ENCODE measurements at places on chromosomes 6 and 20.
A peak's percentile ranks its signal among the peaks of the same experiment; 100 is the strongest.

DNA sequence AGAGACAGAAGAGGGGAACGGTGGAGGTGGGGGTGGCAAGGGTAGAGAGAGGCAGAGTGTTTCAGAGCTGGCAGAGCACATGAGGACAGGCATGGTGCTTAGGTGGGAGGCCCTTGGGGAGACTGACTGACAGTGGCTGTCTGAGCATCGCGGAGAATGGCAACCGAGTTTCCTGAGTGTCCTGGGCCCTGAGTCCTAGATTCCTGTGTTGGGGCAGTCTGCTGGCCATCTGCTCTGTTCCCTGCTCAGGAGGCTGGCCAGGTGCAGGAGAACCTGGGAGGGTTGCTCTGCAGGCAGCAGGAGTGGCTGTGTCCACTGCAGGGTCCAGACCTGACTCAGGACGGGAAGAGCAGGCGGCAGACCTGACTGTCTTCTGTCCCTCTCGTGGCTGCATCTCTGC lies 248.9 kb downstream of the LRFN2 start:
- DNase-seq = no peak

- no peak for DNase-seq
These were observed 1.4 kb downstream of the CST3 start for GRCh38 chr20:23636182-23636907.

DNA sequence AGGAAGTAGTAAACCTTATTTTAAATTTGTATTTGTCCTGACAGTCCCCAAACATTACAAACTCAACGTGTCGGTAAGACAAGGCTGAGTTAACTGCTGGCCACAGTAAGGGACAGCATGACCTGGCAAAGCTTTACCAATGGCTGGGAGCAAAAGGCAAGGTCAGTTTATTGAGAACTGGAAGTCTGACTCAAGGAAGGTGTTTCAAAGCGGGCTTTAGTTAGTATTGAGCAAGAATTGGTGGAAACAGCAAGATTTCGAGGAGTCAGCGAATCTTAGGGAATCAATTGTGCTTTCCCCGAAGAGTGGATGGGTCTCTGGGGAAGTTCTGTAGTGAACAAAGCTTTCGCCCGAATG lies 885 bp upstream of the GZF1 start:
- DNase-seq = no peak

- DNase-seq = no peak
These were observed 31.7 kb downstream of the FOXC1 start for GRCh38 chr6:1641343-1641885.

DNA sequence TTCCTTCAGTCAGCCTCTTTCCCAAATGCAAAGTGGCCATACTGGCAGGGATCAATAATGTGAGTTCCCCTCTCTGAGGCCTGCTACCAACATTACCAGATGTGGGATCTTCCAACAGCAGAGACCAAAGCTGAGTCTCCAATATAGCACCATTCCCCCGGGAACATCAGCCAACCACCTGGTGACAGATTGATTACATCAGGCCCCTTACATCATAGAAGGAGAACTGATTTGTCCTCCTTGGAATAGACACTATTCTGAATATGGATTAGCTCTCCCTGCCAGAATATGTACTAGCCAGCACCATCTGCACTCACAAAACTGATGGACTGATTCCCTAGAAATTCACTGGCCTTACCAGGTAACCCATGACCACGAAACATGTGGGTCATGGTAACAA lies 61.9 kb upstream of the CARMIL1 start:
- DNase-seq = no peak

DNA sequence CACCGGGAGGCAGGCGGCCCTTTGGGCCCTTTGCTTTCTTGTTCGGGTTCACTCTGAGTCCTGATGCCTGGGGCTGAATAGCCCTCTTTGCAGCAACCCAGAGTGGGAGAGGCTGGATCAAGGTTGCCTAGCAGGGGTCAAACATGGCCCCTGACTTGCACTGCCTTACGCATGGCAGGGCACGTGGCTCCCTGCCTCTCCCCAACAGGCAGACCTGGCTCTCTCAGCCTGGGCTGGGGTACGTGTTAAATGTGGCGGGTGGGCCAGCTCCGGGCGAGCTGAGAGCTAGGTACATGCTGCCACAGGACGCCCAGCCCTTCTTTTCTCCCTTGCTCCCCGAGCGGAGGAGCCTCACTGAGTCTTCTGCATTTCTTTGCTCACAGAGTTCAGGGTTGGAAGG lies 7.3 kb downstream of the C6orf132 start:
- DNase-seq = no peak

DNA sequence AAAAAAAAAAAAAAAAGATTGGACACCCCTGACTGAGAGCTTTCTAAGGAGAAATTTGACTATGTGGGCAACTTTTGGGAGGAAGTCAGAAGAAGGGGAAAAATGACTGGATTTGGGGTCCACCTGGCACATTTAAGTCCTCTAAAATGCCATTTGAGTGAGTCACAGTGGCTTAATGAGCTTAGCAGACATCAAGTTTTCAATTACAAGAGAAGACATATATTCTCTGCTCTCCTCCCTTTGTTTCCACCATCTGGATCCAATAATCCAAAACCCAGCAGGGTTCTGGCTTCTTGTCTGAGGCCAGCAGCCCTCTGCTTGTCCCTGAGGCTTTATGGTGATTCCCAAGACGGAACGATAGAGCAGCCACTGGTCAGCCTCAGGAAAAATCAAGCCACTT lies 6.9 kb downstream of the PI3 start:
- no peak for DNase-seq

- no peak for DNase-seq
These were observed 21.7 kb upstream of the SENP6 start for GRCh38 chr6:75579951-75580350.

- DNase-seq = no peak
These were observed 47.0 kb downstream of the COL19A1 start for GRCh38 chr6:69913361-69913760.

GRCh38 chr6:157513004-157513603 lies 132.1 kb downstream of the ZDHHC14 start:
- DNase-seq = no peak

DNA sequence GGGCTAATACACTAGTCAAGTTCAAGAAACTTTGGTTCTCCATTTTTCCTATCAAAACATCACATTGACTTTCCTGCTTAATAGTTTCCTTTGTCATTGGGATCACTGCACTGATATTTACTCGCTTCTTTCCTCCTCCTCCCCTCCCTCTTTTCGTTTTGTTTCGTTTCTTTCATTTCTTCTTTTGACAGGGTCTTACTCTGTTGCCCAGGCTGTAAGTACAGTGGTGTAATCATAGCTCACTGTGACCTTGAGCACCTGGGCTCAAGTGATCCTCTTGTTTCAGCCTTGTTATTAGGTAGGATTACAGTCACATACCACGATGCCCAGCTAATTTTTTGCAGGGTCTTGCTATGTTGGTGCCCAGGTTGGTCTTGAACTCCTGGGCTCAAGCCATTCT lies 12.3 kb downstream of the PAQR8 start:
- no peak for DNase-seq

- no peak for DNase-seq
These were observed 44.6 kb downstream of the GPR63 start for GRCh38 chr6:96792561-96793190.

DNA sequence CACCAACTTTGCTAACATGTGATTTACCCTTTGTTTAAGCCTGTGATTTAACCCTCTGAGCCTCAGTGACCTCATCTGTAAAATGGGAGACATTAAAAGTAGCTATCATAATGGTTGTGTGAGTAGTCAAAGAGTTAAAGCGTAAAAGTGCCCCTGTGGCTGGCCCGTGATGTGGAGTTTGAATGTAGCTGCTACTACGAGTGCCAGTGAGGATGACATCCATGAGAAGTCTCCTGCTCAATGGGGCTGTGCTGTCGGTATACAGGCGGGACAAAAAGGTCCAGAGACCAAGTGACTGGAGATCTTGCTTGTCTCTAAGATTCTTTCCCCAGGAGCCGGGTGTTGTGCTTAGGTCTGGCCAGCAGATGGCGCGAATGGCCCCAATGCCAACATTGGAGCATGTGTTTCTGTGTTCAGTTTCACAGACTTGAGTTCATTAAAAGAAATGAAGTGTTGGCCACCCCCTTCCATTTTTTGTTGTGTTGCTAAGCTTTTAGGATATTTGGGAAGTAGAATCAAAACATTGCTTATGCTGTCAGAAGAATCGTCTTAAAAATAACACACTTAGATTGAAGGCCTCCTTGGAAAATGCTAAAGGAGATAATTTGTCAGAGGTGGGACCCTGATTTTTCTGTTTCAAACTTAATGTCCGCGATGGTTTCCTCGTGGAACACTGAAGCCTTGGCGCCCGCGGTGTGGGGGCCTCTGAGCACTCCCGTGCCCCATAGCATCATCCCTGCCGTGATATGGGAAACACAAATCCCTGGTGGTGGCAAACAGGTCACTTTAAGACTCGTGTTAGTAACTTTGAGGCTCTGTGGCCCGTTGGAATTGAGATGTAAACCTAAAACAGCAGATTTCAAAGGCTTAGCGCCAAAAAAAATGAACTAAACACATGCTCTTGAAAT lies 9.3 kb upstream of the RBM38 start:
- peak; percentile 48 for DNase-seq

DNA sequence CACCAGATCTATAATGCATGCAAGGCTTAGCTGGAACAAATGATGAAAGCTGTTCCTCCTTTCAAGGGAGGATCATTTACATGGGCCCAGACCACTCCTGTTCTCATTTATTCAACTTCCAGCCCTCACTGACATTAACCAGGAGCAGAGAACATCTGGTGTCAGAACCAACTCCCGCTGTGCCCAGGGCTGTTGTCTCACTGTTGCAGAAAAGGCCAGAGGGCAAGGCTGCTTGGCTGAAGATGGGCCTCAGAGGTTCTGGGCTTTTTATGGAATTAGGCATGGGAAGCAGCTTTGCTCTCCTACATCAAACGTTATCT lies 164.2 kb downstream of the GMPR start:
- DNase-seq = no peak

DNA sequence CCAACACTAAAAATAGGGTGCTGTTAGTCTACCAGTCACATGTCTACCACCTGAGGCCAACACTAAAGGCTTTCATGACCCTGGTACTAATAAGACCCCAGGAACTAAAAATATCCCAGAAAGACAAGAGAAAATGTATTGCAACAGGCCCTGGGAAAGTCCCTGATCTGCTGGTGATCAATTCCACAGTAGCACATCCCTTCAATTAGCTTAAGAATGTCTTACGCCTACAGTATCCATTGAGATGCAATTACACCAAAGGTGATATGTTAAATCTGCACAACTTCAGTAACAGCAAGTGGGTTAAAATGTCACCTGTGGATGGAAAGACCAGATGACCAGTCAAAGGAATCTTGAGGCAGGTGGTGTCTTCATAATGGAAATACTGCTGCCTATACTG lies 3.1 kb downstream of the SEMG1 start:
- no peak for DNase-seq

GRCh38 chr6:144278659-144279314 lies 6.3 kb upstream of the UTRN start:
- no peak for DNase-seq

DNA sequence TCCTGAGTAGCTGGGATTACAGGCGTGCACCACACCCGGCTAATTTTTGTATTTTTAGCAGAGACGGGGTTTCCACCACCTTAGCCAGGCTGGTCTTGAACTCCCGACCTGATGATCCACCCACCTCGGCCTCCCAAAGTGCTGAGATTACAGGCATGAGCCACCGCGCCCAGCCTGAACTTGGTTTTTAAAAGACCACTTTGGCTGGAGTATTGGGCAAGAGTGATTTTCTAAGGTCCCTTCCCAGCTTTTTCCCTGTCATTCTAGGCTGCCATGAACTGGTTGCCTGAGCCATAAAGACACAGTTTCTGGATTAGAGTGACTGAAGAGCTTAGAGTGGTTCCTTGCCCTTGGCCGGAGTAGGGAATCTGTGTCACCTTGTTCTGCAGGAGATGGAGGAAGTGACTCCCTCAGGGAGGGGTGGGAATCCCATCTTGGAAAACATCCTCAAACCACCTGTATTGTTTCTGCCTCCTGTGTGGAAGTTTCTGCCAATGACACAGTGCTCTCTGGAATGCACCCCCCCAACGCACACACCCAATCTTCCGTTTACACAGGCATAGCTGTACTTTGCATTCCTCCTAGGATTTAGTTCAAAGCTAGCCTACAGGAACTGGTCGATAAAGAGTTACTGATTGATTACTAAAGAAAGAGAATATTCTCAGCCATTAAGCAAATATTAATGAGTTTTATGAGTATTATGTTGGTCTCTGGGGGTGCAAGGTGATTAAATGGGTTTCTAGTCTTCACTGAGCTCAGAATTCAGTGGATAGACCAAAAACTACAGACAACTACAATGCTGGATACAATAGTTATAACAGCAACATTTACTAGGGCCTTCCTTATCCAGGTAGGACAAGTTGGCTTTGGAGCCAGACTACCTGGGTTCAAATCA lies 18.2 kb downstream of the BCL2L1 start:
- no peak for DNase-seq

- no peak for DNase-seq
These were observed 36.2 kb downstream of the ARMC2 start for GRCh38 chr6:108884211-108885059.

GRCh38 chr20:16918366-16918765 lies 170.2 kb downstream of the OTOR start:
- DNase-seq = no peak

DNA sequence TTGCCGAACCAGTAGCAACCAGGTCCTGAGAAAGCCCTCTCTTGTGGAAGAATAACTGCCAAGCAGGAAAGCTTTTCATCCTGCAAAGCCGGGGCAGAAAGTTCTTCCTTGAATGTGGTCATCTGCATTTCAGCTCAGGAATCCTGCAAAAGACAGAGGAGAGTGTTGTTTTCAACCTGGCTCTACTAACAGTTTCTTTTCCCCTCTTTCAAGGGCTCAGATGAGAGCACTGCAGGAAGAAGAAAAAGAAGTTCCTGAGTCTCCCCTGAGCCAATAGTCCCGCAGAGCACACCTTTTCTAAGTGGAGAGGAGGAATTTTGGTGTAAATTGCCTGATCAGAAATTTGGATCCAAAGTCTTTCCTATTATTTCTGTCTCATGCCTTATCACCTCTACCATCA lies 10.7 kb downstream of the HLA-DRB1 start:
- no peak for DNase-seq

GRCh38 chr6:157219201-157220200 lies 103.8 kb downstream of the TMEM242 start:
- no peak for DNase-seq

- no peak for DNase-seq
These were observed 21.8 kb downstream of the NPEPL1 start for GRCh38 chr20:58714340-58714922.

DNA sequence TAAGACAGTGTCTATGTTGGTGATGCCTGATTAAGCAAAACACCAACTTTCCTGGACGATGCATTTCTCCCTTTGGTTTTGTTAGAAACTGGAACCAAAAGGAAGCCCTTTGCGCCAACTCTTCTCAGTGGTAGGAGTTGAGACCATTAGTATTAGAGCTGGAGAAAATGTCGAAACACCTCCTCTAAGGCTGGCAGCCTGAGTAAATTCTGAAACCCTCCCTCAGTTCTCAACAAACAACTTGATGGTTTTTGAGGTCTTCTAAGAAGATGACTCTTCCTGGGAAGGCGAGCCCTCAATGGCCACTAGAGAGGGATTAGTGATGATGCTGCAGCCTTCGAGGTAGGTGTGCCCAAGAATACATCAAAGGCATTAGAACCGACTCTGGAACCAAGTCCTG lies 78.4 kb upstream of the CCN6 start:
- DNase-seq = no peak

GRCh38 chr20:8656335-8656734 lies 412.6 kb upstream of the PLCB4 start:
- no peak for DNase-seq

Data from DMS153 (cell line).